Naive thymus-derived CD8-positive, alpha-beta T cell (primary cell): ENCODE measurements at places on chromosomes 7 and 10. TPM values are rescaled to one million over a fixed set of nuclear protein-coding genes. Genes with fewer than 3 reads are reported as not detected.

DNA sequence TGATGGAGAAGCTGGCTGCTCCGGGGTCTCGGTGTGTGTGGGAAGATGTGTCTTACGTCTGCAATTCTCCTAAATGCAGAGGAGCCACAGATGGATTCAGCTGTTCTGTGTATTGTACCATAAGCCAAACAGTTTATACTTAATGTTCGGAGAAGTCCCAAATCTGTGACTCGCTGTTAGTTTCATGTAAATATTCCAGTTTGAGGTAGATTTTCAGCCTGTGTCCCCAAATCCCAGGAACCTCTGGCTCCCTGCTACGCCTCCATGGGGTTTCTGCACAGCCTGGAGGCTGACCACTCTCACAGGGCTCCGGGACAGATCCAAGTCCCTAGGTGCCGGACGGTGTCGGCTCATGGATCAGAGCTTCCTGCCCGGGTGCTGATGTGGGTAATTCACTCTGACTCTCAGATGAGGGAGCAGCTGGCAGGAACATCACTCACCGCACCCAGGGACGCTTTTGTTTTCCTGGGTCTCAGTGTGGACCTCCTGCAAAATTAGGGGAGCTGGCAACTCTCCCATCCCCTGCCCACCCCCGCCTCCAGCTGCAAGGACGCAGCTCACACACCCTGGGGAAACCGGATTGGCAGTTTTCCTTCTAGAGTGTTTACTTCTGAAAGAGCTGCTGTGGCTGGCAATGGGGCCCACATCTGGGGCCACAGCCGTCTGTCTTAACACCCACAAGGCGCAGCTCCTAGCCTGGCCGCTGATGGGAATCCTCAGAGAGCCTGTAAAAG, 421.1 kb upstream of the FOXK1 start:
- no peak overlapping the region for H3K4me3 ChIP-seq
- no peak overlapping the region for H3K27ac ChIP-seq
- H3K27me3 ChIP-seq = peaks cover 7% of the 10 kb centered on the region
- DNase-seq = no peak
- H3K36me3 ChIP-seq = no peaks in the 10 kb centered on the region
- no peaks in the 10 kb centered on the region for H3K4me1 ChIP-seq

GRCh38 chr10:72276421-72277339, 3.0 kb downstream of the DDIT4 start:
- peaks cover 57% of the 10 kb centered on the region for H3K4me1 ChIP-seq
- peaks cover 28% of the 10 kb centered on the region for H3K36me3 ChIP-seq
- peak overlapping the region; percentile 99 for H3K27ac ChIP-seq
- DNase-seq = no peak
- H3K27me3 ChIP-seq = no peaks in the 10 kb centered on the region
- peak overlapping the region; percentile 98 for H3K4me3 ChIP-seq

GRCh38 chr10:88179831-88180230, 316.4 kb downstream of the PTEN start:
- peaks cover 23% of the 10 kb centered on the region for H3K36me3 ChIP-seq
- DNase-seq = no peak
- H3K4me3 ChIP-seq = no peak overlapping the region
- peaks cover 2% of the 10 kb centered on the region for H3K4me1 ChIP-seq

ANXA8 gene
- not detected for polyA plus RNA-seq

GRCh38 chr7:71298378-71298777, 166.4 kb downstream of the GALNT17 start:
- no peak overlapping the region for H3K27ac ChIP-seq
- DNase-seq = no peak
- no peaks in the 10 kb centered on the region for H3K27me3 ChIP-seq
- H3K36me3 ChIP-seq = no peaks in the 10 kb centered on the region
- H3K4me3 ChIP-seq = no peak overlapping the region

AIFM2 gene
- 1.5 TPM for polyA plus RNA-seq

DNA sequence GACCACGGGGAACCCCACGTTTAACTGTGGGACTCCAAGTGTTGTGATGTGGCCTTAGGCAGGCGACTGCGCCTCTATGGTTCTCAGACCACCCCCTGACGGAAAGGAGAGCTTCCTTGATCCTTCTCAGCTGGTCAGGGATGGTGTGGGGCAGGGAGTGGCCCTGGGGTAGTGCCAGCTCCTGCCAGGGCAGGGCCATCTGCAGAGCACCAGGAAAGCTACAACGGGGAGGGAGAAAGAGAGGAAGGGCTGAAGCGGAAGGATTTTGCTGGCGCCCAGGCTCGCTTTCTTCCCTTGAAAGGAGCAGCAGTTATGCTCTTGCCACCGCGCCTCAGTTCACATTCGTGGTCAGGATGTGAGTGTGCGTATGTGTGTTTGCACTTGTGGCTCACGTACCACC, 74.9 kb upstream of the PCBD1 start:
- no peak overlapping the region for H3K4me3 ChIP-seq
- H3K27me3 ChIP-seq = peaks cover 6% of the 10 kb centered on the region
- H3K4me1 ChIP-seq = no peaks in the 10 kb centered on the region
- no peak overlapping the region for H3K27ac ChIP-seq
- no peak for DNase-seq

DNA sequence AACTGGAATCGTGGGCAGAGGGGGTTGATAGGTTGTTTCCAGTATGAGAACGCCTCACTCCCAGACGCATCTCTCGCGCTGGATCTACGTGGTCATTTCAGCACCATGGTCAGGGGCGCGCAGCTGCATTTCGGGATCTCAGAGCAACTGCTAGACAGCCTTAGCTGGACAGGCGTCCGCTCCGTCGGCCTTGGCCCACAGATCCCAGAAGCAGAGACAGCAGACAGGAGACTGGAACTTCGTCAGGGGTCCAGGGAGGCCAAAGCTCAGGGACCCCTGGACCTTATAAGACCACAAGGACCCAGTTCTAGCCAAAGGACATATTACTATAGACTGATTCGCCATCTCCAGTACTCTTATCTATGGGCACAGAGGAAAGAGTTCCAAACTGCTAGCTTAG, 5.3 kb downstream of the NEUROG3 start:
- H3K4me3 ChIP-seq = no peak overlapping the region
- peaks cover 8% of the 10 kb centered on the region for H3K36me3 ChIP-seq
- H3K27ac ChIP-seq = no peak overlapping the region
- no peak for DNase-seq
- peaks cover 88% of the 10 kb centered on the region for H3K27me3 ChIP-seq
- H3K4me1 ChIP-seq = peaks cover 23% of the 10 kb centered on the region

VENTX gene
- not detected for polyA plus RNA-seq

LIPJ gene
- not detected for polyA plus RNA-seq
